ENCODE measurements at places on chromosomes 4 and X.

- DNase-seq, result peak; percentile 86
Measured at GRCh38 chrX:39972340-39972739, 125.4 kb downstream of the BCOR start.

DNA sequence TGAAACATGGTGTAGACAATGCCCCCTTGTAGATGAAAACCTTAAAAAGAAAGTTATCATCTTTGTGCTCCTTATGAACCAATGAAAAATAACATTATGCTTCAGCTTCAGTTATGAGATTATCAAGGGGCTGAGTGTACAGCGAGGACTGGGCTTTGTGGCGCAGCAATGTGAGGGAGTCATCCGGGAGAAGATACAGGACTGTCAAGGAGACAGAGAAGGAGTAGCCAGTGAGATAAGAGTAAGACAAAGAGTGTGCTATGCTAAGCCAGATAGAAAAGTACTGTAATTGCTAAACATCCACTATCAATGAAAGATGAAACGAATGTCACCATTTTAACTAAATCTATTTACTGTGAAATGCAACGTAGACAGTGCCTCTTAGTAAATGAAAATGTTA, 3.6 kb upstream of the KLHL15 start:
- no peak for DNase-seq

GRCh38 chrX:113157496-113157895, 316.9 kb upstream of the AMOT start:
- no peak for DNase-seq

GRCh38 chr4:54228056-54228527, 1.0 kb upstream of the PDGFRA start:
- DNase-seq, result peak; percentile 82

- DNase-seq, result no peak
Measured at GRCh38 chr4:148052448-148052847, 320.6 kb downstream of the ARHGAP10 start.

DNA sequence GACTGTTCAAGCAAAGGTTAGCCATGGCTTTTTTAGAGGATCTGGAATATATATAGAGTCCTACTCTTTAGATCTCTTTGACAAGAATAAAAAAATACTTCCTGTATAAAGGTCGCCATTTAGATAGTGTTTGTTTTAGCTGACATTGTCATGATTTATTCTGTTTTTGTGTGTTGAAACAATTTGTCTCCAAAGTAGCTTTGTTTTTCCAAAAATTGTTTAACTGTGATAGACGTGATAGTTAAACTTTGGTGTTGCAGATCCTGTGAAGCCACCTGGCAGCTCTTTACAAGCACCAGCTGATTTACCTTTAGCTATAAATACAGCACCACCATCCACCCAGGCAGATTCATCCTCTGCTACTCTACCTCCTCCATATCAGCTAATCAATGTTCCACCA, 80.3 kb upstream of the SMARCA5 start:
- no peak for DNase-seq

DNA sequence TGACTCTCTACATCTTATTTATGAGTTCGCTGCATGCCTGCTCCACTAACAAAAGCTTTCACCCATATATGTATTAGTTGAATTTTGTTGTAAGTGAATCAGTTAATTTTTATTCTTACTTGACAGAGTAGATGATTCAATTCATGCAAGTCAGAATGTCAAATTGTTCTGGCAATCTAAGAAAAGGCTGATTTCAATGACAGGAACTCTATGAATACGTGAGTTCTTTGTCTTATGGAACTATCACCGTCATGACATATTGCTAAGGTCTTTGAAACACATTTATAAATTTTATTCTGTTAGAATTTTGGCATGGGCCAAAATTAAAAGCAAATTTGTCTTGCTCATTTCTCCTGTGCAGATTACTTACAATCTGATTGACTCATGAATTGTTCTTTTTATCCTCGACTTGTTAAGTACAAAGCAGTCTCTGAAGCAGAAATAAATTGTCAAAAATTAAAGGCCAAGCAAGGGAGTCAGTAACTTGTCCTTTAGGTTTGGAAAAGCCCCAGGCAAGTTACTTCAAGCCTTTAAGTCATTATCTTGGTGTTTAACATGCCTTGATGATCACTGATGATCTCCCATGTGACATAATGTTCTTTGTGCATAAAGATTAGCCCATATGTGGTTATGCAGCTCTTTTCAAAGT, 89.0 kb upstream of the GC start:
- no peak for DNase-seq

DNA sequence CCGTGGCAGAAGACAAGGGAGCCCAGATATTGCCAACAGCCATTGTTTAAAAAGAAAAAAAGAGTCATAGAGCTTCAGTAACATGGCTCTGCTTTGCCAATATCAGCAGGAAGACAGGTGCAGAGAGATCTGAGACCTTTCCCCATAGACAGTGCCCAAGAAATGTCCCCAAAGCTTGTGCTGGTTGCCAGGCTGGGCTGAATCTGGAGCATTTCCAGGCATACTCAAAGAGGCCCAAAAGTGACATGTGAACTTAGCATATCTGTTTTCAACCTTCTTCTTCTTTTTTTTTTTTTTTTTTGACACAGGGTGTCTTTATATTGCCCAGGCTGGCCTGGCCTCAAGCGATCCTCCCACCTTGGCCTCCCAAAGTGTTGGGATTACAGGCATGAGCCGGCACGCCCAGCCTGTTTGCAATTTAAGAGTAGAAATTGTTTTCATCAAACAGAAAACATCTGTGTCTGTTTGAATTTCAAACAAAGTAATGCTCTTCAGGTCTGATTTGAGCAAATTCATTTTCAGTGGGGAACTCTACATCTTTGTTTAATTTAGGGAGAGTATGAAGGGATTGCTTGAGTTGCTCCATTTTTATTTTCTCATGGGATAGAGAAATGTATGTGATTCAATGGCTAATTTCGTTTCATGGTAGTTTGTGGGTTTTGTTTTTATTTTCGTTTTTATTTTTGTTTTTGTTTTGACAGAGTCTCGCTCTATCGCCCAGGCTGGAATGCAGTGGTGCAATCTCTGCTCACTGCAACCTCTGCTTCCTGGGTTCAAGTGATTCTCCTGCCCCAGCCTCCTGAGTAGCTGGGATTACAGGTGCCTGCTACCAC, 56.6 kb upstream of the RBM47 start:
- DNase-seq, result no peak

DNA sequence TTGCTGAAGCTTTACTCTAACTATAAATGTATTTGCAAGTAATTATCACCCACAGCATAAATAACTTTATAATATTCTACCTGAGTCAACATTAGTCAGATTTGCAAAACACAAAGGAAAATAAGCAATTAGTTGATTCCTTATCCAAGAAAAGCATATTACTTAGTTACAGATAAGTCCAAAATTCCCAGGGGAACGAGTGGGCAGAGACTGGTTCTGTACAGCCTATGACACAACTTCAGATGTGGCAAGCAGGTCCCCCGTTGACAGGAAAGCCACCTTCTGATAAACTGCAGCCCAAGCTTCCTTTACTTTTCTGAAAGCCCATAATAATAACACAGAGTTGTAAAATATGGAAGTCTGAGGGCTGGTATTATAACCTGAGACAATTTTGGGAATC, 62.4 kb upstream of the NDP start:
- DNase-seq, result no peak

DNA sequence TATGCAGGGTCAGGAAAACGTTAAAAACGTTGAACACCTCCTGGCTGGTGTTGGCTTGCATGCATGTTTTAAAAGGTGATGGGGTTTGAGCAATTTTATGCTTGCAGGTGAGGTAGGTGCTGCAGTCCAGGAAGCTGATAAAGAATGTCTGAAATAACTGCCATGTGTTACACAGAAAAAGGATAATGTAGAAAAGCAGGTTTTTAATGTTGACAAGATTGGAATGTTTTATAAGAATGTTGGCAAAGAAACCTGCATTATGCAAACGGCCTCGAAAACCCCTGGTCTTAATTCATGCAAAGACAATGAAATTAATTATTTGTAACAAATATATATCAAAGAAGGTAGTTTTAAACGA, 723.7 kb upstream of the AGA start:
- DNase-seq, result no peak

DNA sequence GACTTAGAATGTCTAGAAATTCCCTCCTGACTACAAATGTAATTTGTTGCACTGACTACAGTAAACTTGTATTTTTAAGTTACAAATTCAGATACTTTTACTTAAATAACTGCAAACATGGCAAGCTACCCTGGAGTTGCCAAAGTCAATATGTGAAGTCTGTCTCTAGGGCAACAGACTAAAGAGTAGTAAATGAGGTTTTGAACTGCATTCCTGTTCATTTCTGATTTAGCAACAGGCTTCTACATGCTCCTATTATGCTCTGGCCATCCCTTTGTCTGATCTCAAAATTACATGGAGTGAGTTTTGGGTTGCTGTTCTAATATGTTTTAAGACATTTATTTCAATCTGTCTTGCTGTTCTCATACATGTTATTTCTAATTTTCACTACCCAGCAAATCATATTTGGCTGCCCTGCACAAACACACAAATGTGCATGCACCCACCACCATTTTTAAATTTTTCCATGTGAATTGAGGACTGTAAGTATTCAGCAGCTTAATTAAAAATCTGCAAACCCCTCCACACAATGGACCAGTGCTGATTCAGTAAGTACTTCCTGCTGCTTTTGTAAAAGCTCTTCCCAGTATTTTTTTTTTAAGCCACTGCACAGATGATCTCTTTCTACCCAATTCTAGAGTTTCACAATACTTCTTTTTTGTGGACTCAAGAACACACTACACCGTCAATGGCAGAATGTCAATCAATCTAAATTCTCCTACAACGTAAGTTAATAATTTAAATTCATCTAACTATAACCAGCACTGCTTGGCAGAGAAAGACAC, 26.7 kb downstream of the SH3RF1 start:
- DNase-seq, result peak; percentile 81

DNA sequence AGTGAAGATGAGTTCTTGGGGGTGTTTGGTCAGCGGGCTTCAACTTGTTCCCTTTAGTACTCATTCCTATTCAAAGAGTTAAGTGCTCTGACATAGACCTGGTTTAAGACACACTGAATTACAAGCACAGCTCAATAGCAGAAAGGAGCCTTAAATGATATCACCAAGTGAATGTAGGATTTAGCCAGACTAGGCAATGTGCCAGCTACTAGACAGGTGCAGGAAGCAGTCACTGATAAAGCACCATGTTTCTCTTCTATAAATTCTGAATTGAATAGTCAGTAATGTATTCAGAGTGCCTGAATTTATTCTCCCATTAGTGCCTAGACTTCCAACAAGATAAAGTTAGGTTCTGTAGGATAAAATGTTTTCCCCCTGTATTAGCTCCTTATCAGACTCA, 63.6 kb downstream of the ASB9 start:
- DNase-seq, result no peak

DNA sequence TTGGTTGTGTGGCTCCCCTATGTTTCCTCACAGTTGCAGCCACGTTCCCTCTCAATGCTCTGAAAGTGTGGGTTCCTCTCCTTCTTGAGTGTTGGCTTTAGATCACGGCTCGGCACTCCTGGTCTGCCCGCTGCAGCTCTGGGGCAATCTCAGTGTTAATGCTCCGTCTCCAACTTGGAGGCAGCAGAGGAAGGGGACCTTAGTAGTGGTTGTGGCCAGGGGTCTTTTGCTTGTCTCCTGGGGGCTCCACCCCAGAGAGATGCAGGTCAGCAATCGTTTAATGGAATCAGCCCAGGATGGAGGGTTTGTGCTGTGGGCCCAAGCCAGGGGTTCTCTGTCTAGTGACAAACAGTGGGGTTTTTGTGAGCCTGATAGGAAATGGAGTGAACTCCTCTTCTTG, 849.4 kb upstream of the DIAPH2 start:
- DNase-seq, result no peak

DNA sequence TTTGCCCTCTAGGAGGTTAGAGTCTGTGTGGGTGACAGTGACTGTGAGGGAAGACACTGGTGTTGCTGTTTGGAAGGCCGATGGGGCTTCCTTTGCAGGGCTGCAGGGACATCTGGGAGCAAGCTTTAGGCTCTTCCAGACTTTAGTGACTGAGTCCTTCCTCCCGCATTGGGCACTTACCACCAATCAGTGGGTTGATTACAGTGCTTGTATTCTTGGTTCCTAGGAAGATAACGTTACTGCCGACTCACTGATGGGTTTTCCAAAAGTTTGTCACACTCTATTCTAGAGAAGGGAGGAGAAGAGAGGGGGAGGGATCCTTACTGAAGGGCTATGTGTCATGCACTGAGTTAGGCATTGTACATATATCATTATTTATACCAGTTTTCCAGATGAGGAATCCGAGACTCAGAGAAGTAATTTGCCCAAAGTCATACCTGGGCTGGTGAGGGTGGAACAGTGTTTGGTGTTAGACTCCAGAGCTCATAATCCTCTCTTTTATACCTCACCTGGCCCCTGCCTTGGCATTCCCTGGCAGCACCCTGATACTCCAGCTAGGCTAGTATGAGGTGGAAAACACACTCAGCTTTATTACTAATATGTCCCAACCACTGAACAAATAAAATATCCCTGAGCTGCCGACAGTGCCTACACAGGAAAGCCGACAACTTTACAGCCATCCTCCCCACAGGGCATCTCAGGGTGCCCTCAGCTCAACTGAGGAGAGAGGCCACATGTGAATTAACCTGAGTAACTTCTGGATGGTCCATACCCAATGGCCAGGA, 3.8 kb downstream of the CHST7 start:
- peak; percentile 67 for DNase-seq

DNA sequence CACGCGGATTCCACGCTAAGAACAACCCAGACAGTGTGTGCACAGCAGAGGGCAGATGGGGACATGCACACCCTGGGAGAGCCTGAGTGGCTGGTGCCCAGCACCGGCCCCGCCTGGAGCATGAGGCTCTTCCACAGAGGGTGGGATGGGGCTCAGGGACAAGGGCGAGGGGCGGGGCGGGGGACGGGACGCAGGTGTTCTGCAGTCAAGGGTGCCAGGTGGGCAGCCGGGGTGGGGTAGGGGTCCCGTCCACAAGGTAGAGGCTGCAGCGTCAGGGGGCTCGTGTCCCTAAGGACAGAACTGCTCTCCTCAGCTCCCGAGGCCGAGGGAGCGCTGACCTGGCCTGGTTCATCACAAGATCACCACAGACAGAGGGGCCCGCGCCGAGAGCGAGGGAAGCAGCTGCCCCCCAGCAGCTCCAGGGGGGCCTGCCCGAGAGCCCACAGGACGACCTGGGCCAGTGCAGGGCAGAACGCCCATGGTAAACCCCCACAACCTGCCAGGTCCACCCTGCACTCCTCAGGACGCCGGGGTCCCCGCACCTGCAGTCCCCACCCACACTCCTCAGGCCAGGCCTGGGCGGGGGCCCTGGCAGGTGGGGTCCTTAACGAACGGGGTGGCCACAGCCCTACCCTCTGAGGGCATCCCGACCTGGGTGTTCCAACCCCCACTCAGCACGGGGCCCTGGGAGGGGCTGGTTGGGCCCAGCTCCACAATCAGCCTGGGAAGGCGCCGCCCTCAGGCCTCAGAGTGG, 26.7 kb downstream of the CTBP1 start:
- no peak for DNase-seq

- no peak for DNase-seq
Measured at GRCh38 chr4:128130621-128131020, 69.5 kb downstream of the LARP1B start.

DNA sequence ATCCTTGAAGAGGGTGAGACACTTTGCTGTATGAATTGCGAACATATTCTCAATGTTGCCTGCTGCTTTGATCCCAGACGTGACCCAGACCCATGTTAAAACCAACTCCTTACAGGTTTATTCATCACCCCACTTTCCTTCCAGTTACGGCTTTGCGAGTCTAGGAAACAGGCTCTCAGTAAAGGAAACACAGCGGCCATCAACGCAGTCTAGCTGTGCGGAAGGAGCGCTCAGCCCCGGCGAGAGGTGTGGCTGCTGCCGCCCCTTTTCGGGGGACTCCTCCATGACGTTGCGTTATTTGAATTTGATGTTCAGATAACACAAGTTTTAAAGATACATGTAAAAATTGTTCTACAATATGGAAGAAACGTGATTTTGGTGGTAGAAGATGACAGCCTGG, 206.4 kb upstream of the FAT1 start:
- no peak for DNase-seq
